ENCODE measurements at places on chromosomes 2 and 18.
A peak's percentile ranks its signal among the peaks of the same experiment; 100 is the strongest.

DNA sequence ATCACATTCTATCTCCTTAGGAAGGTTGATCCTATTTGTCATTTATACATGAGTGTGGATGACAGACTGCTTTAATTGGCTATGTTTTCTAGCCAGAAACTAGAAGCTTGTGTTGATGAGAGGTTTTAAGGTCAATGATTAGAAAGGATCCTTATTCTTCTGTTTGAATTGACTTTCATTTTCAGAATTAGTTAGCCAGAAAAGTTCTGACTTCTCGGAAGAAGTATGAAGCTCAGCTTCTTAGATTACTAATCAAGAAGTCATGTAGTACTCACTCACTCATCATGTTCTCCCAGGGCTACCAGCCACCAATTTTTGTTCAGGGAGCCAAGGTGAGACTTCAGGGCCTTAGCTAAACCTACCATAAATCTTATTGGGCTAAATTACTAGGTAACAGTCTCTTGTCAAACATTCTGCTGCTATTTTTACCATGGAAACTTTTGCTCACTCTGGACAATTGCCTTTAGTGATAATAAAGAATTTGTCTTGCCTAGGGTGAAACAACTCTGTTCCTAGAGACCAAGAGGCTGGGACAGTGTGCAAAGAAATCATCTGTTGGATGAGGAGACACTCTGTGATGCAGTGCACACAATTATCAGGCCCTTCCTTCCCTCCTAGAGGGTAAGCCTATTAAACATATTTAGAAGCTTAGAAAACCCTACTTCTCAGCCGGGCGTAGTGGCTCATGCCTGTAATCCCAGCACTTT, 111.6 kb upstream of the DNMT3A start:
- peak; percentile 17 for DNase-seq

- DNase-seq = no peak
Observed at GRCh38 chr2:156064540-156064939, 268.0 kb downstream of the NR4A2 start.

- peak; percentile 71 for DNase-seq
Observed at GRCh38 chr2:66901344-66901743, 466.4 kb downstream of the MEIS1 start.

DNA sequence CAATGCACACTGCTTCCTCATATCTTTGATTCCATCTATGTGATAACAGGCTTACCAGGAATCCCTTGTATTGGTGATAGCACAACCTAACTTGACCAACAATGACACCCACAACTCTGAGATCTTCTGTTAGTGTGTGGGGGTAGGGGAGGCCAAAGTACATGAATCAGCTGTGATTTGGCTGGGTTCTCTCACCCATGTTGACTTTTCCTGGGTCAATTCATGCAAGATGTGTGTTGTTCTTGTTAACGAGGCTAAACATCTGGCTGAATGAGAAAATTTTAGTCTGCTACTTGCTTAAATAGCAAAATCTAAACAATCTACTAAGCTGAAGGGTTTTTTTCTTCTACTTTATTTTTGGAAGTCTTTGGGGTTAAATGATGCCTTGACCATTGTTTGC, 341.2 kb upstream of the SLC14A2 start:
- no peak for DNase-seq

- DNase-seq = peak; percentile 93
Observed at GRCh38 chr2:160227293-160227915, 27.3 kb upstream of the ITGB6 start.

GRCh38 chr2:187532333-187533120, 21.7 kb downstream of the TFPI start:
- DNase-seq = no peak

DNA sequence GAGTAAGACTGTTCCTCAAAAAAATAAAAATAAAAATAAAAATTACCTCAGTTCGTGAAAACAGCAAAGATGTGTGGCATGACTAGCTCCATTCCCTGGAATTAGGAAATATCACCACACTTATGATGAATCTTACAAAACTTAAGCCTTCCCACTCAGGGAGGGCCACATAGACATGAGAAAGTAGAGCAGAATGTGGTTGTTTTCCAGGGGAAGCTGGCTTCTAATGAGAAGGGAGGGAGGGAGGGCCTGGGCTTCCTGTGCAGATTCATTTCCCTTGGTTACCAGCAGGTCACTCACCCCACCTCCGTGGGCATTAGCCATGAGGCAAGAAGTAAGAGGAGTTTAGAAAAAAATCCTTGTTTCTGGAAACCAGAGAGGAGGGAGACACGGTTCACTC, 95.9 kb upstream of the RMDN2 start:
- peak; percentile 97 for DNase-seq

DNA sequence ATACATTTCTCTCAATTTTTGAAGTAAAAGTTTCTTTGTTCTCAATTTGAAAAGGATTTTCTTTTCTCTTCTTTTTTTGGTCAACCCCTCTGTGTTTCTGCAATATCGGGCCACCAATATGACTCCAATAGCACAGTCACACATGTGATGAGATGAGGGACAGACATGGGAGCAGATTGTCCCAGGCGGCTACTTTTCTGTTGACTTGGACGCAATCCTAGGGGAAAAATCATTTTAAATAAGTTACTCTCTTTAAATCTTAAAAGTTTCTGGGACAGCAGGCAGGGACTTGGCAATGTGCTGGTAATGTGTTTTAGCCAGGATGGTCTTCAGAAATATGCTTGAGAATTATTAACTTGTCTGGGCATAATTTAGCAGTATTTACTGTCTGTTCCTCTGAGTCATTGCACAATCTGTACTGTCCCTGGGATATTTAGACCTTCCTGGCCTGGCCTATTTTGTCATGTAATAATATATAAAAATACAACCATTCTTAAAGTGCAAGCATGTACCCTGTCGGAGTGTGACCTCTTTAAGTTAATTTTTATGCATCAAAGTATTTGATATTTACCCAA, 388.5 kb upstream of the FANCL start:
- DNase-seq = no peak

- no peak for DNase-seq
Observed at GRCh38 chr18:7626175-7626921, 59.2 kb downstream of the PTPRM start.

DNA sequence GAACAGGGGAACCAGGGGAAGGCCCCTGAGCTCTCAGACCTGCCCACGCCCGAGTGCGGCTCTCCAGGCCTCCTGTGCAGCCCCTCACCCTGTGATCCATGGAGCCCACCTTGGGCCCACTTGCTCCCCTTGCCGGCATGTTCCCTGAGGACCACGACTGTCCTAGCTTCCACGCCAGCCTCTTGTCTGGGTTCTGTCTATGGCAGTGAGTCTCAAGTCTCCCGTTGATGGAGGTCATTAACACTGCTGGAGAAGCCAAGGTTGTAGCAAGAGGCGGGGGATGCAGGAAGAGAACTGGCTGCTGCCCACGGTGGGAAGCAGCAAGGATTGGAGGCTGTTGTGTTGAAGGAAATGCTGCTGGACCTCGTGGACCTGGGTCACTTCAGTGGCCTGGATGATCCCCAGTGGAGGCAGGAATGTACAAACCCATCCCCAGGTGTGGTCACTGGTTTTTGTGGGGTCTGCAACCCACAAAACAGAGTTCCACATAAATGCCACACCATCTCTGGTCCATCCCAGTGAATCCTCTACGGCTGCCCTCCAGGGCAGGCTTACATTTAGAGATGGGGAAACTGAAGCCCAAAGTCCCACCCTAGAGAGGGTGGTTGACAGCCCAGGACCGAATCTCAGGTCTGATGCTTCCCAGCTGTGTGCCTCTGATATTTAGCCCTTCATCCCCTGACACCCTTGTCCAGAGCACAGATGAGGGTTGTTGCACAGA, 150.3 kb downstream of the NDUFA10 start:
- DNase-seq = no peak

- no peak for DNase-seq
Observed at GRCh38 chr2:5798084-5798483, 105.9 kb downstream of the SOX11 start.

- peak; percentile 51 for DNase-seq
Observed at GRCh38 chr2:109128616-109129355, at the start of gene SH3RF3. Gene SH3RF3, plus strand, starts transcription at chr2:109129205.

- no peak for DNase-seq
Observed at GRCh38 chr2:45670646-45671045, 19.2 kb downstream of the PRKCE start.

DNA sequence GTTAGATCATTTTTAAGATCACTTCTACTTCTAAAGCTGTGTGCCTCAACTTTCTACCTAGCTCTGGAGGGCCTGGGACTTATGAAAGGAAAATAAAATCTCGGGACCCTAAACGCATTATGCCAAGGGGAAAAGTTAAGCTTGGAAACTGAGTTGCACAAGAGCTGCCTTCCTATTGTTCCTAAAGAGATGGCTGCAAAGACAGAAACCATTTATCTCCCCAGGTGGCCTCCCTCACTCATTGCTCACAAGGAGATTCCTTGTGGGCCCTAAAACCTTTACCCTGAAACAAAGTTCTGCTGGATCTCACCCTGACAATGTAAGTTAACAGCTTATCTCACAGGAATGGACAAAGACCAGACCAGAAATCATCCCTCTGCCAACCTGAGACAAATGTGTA, 26.8 kb downstream of the TUBB6 start:
- DNase-seq = no peak

DNA sequence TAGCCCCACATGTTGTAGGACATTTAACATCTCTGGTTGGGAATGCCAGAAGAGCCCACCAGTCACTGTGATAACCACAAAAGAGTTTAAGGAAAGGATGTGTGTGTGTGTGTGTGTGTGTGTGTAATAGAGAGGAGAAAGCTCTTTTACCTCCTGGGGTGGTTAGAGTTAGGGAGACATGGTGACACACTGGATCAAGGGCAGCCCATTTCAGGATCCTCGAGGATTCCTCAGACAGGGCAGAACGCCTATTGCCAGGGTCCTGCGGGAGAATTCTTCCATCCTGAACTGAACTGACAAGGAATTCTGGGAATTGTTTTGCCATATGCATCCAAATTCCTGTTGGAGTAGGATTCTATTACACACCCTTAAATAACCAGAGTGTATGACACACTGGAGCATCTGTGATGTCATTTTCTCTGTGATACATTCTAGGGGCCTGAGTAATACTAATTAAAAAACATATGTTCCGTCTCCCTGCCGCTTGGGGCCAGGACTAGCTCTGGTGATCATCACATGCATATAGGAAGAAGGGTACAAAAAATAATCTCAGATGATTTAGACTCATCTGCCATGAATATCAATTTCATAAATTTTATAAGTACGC, 156.4 kb upstream of the MMADHC start:
- DNase-seq = peak; percentile 98

All from fibroblast of mammary gland (primary cell).